ENCODE measurements at places on chromosomes 5 and 9.

- DNase-seq = no peak
Observed at GRCh38 chr5:116629168-116629567, 54.5 kb upstream of the SEMA6A start.

DNA sequence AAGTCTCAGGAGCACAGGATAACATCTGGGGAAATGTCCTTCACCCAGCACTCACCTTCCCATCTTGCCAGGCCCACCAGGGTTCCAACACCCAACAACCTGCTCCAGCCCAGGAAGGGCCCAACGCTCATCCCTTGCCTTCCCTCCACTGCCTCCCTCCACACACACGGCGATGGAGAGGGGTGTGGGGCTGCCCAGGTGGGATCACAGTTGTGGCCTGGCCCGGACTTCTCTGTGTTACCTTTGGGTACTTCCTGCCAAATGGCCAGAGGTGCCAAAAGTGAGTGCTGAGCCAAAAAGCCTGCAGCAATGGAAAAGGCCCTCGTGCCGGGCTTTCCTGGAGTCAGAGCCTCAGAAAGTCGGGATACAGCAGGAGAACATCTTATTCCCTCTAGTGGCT is 15.6 kb upstream of the TDRD7 start:
- DNase-seq = no peak

DNA sequence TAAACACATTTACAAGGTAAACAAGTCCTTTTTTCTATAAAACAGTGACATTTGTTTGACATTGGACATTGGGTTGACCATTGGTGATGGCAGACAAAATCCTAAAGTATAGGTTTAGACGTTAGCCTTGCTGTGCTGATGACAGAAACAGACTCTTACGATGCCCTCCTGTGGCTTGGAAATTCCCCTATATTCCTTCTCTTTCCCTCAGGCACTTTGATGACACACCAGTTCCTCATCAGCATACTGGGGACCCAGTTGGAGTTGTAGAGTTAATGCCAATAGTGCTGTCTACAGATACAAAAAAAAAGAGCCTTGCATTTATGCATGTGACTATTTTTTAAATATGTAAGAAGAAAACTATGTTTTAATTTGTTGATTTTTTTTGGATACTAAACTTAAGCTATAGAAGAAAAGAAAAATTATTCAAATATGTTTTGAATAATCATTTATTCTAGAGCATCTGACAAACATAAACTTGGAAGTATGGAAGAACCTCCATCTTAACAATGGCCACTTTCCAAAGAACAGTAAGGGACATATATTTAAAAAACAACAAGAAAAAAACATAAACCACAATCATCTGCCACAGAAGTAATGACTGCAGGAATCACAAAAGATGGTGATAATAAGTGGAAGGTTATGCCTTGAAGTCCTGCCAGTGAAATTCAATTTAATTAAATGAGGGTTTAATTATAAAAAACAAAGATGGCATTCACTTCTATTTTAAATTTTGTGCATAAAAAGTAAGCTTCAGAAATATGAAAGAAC is 75.6 kb upstream of the SNCAIP start:
- no peak for DNase-seq

DNA sequence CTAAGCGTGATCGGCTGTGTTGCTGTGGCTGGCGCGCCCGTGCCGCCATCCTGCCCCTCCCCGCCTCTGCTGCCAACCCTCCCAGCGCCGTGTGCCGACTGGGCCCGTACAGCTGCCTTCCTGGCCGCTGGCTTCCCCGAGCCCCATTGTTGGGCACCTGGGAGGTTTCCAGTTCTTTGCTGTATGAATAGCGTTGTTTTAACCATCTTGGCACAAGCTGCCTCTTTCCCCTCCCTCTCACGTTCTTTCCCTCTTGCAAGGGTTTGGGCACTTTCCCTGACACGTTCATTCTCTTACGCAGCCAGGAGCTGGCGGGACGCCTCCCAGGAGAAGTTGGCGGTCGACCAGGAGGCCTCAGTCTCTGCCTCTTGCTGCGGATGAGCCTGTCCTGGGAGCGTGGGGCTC is 43.1 kb upstream of the RXRA start:
- DNase-seq = no peak

- DNase-seq = no peak
Observed at GRCh38 chr5:144368556-144368955, 197.9 kb downstream of the KCTD16 start.

DNA sequence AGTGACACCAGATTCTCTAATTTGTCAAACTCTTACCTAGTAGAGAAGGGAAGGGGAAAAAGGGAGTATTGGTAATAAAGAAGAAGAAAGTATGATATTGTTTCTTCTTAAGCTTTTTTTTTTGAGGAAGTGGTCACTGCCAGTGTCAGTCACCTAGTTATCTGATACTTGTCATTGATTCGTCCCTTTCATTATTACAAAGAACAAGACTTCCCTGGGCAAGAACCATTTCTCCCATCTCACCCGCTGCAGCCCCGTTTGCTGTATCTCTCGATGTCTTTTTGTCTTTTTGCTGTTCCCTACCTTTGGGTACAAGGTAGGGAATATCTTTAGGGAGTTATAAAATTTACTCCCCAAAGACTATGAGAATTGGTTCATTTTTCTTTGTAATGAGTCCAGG is 249.0 kb downstream of the ARHGAP26 start:
- DNase-seq = no peak

- no peak for DNase-seq
Observed at GRCh38 chr9:135342206-135343130, 137.1 kb upstream of the PPP1R26 start.

DNA sequence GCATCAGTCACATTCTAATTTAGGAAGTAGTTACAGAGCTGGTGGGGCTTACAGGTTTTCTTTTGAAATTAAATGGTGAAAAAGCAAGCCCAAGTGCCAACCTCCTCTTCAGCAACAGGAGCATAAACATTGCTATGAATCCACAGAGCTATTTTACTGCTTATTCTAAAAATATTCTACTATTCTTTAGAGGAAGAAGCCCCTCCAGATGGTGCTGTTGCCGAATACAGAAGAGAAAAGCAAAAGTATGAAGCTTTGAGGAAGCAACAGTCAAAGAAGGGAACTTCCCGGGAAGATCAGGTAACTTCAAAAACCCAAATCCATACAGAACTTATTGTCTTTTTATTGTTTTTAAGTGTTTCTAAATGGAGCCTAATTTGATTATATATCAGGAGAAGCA is 202.8 kb downstream of the CWC27 start:
- DNase-seq = no peak

DNA sequence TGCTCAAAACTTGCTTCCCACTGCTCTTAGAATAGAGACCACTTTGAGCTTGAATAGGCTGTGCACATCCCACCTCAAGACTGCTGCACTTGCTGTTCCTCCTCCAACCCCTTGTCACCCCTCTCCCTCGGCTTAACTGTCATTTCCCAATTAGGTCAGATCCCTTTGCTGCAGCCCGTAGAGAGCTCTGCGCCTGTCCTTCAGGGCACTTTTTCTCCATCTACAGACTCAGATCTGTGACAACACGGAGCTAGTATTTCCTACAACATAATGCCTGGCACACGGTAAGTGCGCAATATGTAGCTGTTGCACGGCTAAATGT is 485 bp upstream of the HABP4 start:
- DNase-seq = peak; percentile 65

GRCh38 chr5:150217873-150218692 is 28.2 kb downstream of the SLC6A7 start:
- peak; percentile 55 for DNase-seq

DNA sequence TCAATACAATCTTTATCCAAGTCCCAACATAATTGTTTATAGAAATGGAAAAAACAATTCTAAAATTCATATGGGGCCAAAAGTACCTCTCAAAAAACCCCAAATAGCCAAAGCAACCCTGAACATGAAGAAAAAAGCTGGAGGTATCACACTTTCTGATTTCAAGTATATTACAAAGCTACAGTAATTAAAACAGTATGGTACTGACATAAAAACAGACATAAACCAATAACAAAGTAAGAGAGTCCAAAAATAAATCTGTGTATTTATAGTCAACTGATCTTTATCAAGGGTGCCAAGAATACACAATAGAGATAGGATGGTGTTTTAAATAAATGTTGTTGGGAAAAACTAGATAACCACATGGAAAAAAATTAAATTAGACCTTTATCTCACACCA is 13.6 kb upstream of the GOLPH3 start:
- no peak for DNase-seq

- no peak for DNase-seq
Observed at GRCh38 chr5:170390472-170390871, 1.3 kb upstream of the KCNMB1 start.

- no peak for DNase-seq
Observed at GRCh38 chr9:68819065-68819464, 114.0 kb downstream of the PIP5K1B start.

- no peak for DNase-seq
Observed at GRCh38 chr5:75108931-75109596, 56.7 kb upstream of the GCNT4 start.

GRCh38 chr9:18906656-18907395 is 126.2 kb downstream of the SAXO1 start:
- no peak for DNase-seq

- DNase-seq = no peak
Observed at GRCh38 chr5:51806677-51807076, 423.4 kb downstream of the ISL1 start.

DNA sequence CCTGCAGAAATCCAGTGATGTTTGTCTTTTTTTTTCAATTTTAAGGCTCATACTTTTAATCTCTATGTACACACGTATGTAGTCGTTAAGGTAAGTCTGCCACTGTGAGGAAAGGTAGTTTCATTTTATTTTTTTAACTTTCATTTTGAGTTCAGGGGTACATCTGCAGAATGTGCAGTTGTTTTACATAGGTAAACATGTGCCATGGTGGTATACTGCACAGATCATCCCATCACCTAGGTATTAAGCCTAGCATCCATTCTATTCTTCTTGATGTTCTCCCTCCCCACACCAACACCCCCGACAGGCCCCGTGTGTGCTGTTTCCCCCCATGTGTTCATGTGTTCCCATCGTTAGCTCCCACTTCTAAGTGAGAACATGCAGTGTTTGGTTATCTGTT is 19.7 kb downstream of the MUSK start:
- DNase-seq = no peak

- DNase-seq = no peak
Observed at GRCh38 chr9:123455187-123455586, 99.2 kb downstream of the CRB2 start.

- DNase-seq = no peak
Observed at GRCh38 chr9:129402371-129402739, 218.5 kb downstream of the C9orf50 start.

- no peak for DNase-seq
Observed at GRCh38 chr5:67530609-67531255, 334.1 kb upstream of the CD180 start.

GRCh38 chr5:169426784-169427183 is 125.8 kb upstream of the SLIT3 start:
- DNase-seq = no peak

DNA sequence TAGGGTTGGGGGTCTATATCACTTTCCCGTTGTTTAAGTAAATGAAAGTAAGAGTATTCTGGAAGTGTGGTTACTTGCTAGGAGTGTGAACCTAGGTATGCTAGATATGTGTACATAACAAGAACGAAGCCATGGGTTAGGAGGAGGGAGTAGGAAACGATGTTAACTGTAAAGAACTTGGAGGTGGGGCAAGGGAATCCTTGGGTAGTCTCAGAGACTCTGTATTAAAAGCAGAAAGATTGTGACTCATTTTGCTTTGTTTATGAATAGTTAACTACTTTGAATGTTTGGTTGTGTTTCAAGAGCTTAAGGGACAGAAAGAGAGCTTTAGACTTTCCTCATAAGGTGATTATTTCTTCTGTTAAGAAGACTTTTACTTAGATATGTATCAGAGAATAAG is 59.9 kb downstream of the TMEM252 start:
- no peak for DNase-seq

DNA sequence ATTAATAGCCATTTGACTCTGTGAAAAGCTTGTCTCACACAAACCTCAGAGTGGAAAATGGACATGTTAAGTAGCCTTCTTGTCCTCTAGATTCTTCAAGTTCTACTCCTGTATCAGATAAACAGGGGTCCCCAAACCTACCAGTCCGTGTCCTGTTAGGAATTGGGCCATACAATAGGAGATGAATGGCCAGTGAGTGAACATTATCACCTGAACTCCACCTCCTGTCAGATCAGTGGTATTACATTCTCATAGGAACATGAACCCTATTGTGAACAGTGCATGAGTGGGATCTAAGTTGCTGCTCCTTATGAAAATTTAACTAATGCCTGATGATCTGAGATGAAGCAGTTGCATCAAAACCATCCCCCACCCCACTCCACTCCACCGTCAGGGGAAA is 136.3 kb downstream of the TMEM232 start:
- no peak for DNase-seq

GRCh38 chr9:35910613-35911359 is 1.5 kb downstream of the SPAAR start:
- peak; percentile 20 for DNase-seq

DNA sequence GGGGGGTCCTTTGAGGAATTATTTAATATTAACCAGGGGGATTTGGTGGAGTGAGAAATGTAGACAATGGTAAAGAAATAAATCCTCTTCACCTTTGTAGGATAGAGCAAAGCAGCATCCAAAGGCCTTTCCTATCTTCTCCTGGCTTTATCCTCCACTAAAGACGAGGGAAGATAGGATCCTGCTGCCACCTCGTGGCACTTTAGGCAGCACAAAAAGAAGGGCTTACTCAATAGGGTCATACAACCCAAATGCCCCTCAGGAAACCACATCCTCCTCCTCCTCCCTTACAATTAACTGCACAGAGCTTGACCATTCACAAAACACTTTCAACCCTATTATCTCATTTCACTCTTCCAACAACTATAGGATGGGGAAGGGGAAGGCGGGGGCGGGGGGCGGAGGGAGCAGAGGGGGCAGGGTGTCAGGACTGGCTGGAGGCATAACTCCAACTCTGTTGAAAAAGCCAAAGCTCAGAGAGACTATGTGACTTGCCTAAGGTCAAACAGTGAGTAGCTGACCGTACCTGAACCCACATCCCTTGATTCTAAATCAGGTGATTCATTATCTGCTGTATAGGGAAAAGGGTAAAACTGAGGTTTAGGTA is 45.4 kb upstream of the MYOT start:
- DNase-seq = peak; percentile 65

Measured in AML-193 (cell line).